ENCODE measurements at places on chromosomes 2 and 18.
A peak's percentile ranks its signal among the peaks of the same experiment; 100 is the strongest.

DNA sequence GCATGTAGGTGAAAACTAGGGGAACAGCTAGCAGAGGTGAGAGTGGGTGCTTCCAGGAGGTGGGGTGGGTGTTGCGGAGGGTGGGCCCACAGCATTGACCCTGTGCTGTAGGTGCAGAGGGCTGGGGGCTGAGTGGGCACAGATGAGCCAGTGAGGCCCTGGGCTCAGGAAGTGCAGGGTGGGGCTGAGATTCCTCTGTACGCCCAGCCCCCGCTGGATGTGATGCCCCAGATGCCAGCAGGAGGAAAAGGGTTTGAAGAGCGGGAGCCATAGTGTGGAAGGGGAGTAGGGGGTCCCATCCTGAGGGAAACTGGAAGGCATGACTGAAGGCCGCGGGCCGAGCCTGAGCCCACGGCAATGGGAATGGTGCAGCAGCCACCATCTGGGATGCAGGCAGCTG lies 14.1 kb upstream of the OTOS start:
- DNase-seq, result no peak

GRCh38 chr2:25228848-25229278 lies 60.5 kb upstream of the POMC start:
- peak; percentile 63 for DNase-seq

- no peak for DNase-seq
Measured at GRCh38 chr2:119819846-119820245, 60.1 kb downstream of the PTPN4 start.

DNA sequence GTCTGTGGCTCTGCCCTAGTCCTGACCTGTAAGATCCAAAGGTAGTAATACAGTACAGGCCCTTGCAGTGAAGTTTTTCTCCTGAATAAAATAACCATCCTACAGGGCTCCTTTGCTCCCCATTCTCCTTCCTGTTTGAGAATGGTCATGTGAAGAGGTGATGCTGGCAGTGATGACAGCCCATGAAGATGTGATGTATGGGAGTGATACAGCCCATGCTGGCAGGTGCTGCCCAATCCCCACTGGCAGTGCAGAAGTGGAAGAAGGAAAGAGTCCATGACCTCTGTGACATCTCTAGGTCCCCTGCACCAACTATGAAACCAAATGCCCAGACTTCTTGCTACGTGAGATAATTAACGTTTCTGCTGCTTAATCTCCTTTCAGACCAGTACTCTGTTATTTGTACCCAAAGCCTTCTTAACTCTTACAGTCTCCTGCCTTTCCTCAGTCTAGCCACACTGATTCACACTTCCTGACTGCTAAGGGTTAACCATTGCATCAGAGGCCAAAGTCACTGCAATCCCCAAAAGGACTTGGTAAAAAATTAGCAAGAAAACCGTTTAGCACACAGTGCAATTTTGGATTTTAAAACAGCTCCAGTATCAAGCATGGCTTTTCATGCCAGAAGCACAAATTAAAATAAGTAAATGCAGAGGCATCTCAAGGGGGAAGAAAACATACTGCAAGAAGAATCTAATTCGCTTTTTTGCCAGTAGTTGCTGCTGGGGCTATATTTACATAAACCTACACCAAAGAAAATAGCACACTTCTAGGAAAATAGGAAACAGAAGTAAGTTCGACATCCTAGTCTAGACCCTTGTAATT lies 98.0 kb downstream of the STK39 start:
- DNase-seq, result no peak

- DNase-seq, result no peak
Measured at GRCh38 chr2:213021971-213022899, 129.2 kb downstream of the IKZF2 start.

- no peak for DNase-seq
Measured at GRCh38 chr2:74566076-74566753, 11.7 kb downstream of the DOK1 start.

- peak; percentile 7 for DNase-seq
Measured at GRCh38 chr2:79393806-79394484, 118.9 kb upstream of the CTNNA2 start.

DNA sequence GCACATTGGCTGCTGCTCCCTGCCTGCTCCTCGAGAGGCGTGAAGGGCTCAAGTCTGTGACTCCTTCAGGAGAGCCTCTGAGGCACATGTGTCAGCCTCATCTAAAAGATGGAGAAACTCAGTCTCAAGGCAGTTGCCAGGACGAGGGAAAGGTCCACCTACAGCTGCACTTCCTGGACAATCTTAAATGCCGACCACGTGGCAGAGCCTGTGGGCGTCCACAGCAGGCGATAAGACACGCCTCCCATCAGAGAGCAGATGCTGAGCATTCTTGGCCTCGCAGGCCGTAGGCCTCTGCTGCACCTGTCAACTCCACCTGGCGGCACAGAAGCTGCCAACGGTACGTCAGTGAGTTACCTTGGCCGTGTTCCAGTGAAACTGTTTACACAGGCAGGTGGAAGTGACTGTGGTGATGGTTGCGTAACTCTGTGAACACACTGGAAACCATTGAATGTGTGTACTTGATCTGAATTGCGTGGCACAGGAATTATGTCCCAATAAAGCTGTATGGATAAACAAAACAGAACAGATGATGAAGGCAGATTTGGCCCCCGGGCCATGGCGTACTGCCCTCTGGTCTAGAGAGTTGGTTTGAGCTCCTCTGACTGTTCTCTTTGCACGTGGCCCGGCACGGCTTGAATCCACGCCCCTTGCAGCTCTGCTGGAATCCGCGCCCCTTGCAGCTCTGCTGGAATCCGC lies 114.5 kb downstream of the RNF144A start:
- no peak for DNase-seq

GRCh38 chr2:208279236-208279635 lies 13.2 kb downstream of the PIKFYVE start:
- DNase-seq, result no peak

- no peak for DNase-seq
Measured at GRCh38 chr2:173175222-173175621, 99.6 kb downstream of the MAP3K20 start.

- DNase-seq, result no peak
Measured at GRCh38 chr2:219335373-219335786, 2.8 kb upstream of the RESP18 start.

- DNase-seq, result no peak
Measured at GRCh38 chr2:56763683-56764082, 579.9 kb downstream of the CCDC85A start.

GRCh38 chr18:70442933-70443332 lies 154.1 kb downstream of the SOCS6 start:
- no peak for DNase-seq

GRCh38 chr18:79022603-79023002 lies 43.0 kb downstream of the SALL3 start:
- DNase-seq, result no peak

- no peak for DNase-seq
Measured at GRCh38 chr18:68219274-68219673, 495.6 kb downstream of the TMX3 start.

- DNase-seq, result no peak
Measured at GRCh38 chr2:219022616-219023015, 18.7 kb downstream of the CFAP65 start.

GRCh38 chr2:119836455-119837142 lies 76.9 kb downstream of the PTPN4 start:
- no peak for DNase-seq

DNA sequence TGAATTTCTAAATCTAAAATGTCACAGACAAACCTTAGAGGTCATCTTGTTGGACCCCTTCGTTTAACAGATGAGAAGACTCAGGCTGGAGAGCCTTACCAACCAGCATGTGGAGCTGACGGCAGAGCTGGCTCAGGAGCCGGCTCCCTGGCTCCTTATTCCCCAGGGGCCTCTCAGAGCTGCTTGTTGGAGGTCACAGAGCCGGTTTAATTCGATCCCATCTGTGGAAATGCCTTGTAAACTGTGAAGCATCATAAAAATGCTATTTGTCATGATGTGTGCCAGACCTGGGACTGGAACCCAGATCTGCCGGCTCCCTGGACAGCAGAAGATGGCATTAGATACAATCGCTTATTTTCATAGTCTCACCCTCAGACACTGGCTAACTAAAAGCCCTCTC lies 8.2 kb upstream of the CIB4 start:
- no peak for DNase-seq

GRCh38 chr2:52805901-52806410 lies 961.6 kb upstream of the CHAC2 start:
- no peak for DNase-seq

DNA sequence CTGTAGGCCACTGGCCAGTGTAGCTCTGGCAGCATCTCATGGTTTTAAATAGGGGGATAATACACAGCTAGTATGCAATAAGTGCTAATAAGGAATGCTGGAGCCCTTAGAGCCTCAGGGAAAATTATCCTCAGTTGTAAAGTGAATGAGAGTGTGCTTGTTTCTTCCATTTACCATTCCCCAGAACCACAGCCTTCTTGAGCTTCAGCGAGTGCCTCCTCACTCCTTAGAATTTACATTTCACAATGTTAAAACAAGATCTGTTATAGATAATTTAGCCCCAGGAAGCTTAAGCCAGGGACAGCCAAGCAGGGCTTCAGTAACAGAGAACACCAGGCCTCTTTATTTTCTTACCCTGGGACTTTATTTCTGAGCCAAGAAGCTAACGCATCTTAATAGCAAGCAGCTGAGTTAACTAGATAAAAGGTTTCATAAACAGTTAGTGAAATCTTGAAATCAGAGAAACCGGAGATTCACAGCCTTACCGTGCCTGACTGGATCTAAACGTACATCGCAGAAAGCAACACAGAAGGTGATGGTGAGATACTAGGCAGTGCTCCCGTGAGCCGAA lies 535.2 kb downstream of the TDRD15 start:
- DNase-seq, result no peak

DNA sequence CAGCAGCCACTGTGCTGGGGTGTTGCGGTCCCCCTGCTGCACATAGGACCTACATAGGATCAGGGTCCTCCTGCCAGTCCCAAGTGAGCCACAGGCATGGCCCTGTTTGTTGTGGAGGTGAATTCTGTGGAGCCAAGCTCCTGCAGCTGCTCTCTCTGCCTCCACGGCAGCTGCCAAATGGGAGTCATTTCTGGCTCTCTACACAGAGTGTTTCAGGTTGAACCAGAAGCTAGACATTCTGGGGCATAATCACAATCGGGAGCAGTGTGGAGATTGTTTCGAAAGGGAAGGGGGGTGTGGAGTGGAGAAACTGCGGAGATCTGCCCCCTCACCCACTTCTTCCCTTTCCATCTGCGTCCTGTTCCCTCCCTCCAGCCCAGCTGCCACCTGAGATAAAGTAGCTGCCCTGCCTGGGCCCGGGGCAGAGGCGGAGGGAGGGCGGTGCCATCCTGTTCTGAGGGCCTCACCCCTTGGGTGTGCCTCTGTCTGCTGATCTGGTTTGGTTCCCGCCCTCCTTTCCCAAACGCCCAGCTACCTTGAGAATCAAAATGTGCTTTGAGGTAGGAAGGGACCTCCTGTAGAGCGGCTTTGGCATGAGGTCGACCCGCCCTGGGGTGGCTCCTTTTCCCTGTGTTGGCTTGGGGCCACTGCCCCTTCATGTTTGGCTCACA lies 139.4 kb downstream of the WDSUB1 start:
- no peak for DNase-seq

- DNase-seq, result no peak
Measured at GRCh38 chr2:29060441-29060840, 13.9 kb downstream of the PCARE start.

DNA sequence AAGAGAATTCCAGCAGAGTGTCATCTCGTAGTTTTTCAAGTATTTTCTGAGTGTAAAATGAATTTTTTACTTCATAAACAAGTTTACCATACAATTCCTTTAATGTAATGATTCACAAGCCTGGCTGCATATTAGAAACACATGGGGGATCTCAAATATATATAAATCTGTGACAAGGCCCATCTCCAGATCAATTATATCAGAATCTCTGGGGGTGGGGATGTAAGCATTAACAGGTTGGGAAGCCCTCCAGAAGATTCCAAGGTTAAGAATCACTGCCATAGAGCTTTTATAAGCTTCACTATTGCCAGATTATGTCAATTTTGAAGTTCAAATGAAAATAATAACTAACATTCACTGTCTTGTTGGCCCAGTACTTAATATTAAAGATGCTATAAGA lies 111.2 kb downstream of the BAZ2B start:
- no peak for DNase-seq

DNA sequence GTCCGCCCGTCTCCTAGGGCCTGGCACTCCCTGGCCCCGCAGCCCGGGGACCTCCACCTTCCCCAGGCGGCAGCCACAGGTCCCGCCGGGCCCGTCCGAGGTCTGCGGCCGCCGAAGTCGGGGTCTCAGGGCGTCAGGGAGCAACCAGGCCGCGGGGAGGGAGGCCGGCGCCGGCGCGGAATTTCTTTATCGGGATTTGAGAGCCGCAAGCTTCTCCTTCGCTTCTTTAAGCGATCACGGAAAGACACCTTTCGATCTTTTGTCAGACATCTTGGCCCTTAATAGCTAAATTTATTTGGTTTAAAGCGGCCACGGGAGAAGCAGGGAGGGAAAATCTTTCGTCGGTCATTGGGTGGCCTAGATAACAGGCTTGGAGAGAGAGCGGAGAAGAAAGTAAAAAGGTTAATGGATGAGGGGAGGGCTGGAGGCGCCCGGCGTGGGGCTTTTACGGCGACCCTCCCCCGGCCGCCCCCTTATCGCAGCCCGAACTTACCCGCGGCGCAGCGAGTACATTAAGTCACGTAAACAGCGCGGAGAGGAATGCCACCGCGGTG lies 4.3 kb upstream of the GATA6 start:
- DNase-seq, result peak; percentile 77

DNA sequence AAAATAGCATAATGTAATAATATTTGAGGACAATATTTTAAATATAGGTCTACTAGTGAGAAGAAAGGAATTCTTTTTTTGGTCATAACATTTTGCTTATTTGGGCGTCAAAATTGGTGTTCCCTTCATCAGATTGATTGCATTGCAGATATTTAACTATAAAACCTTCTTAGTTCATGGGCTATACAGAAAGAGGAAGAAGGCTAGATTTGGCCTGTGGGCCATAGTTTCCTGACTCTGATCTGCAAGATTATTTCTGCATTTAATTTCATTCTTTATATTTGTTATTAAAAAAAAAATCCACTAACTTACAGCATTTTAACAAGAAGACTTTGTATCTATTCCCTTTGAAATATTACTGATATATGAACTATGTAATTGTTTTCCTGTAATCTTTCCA lies 31.9 kb downstream of the PIKFYVE start:
- no peak for DNase-seq

DNA sequence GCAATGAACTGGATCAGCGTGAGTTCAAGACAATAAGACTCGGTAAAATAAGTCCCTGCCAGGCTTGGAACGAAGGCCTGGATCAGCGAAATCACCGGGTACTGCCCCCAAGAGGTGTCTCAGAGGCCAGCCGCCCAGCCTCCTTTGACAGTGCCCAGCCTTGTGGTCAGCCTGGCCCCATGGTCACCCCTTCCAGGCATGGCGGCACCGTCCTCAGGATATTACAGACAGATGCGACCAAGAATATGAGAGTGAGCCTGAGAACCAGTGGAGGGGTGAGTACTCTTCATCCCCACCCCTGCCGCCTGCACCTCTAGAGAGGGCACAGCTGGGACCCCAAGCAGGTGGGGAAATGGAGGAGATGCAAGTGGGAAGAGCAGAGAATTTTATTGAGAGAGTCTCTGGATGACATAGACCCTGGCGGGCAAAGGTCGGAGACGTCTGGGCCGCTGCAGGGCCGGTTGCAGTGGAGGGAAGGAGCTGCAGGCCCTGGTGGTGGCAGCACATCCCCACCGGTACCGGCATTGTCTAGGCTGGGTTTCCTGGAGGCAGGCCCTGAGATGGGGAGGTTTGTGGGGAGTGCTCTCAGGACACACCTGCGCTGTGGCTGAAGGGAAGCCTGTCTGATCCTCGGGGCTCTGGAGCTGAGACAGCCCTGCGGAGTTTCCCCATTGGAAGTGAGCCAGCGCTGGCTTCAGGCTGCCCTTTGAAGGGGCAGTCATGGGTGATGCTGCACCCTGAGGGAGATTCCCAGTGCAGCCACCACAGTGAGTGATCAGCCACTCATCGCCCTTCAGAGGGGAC lies 190.0 kb downstream of the SEPTIN10 start:
- no peak for DNase-seq

GRCh38 chr2:12041236-12041635 lies 294.8 kb downstream of the LPIN1 start:
- no peak for DNase-seq

All from right kidney (tissue), 9 donors.